ENCODE measurements at places on chromosomes 5 and 9.

- peak; percentile 50 for DNase-seq
Observed at GRCh38 chr5:77015938-77016569, 14.2 kb upstream of the AGGF1 start.

GRCh38 chr9:35710818-35711500 is 21.0 kb downstream of the TLN1 start:
- DNase-seq = no peak

GRCh38 chr5:34923694-34924461 is 5.5 kb upstream of the DNAJC21 start:
- no peak for DNase-seq

GRCh38 chr5:759111-759751 is 25.3 kb downstream of the ZDHHC11B start:
- no peak for DNase-seq

DNA sequence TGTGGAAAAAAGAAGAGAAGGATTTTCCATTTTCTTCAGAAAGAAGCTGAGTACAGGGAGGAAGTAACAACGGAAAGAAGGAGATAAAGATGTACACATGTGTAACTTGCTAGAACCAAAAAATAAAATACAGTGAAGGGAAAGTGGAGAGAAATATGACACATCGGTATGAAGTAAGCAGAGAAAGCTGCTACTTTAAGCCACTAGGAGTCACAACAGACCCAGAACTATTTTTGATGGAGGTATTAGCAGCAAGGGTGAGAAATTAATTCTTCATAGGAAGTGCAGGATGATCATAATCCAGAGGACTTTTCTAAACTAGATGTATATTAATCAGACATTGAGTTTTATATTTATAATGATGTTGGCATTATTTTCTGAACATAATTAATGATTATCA is 88.5 kb downstream of the FAM174A start:
- DNase-seq = peak; percentile 42

DNA sequence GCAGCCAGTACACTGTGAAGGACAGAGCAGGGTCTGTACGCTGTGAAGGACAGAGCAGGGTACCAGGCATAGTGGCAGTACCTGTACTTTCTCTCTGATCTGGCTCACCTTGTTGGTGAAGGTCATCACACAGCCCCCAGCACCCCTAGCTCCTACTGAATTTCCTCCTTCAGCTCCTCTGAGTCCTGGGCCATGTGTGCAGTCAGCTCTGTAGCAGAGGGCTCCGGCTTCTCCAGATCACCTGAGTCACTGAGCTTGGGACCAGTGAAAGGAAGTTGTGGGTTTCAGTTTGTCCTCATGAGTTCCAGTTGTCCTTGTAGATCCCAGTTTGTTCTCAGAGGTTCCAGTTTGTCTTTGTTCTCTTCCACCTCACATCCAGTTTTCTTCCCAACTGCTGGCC is 5.5 kb downstream of the NUDT2 start:
- DNase-seq = no peak

DNA sequence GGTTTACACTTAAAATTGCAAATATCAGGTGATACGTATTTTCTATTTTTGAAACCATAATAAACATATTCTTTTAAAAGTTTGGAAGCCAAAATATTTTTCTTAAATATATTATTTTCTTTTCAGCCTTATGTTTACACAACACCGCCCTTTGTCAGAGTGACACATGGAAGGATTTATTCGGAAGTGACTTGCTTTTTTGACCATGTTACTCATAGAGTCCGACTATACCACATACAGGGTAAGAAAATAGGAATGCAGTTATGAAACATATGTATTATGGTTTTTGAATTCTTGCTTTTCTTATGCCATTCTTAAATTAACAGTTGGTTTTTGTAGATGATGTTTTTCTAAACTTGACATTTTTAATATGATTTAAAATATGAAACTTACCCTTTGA is 133.9 kb downstream of the MAN2A1 start:
- no peak for DNase-seq

DNA sequence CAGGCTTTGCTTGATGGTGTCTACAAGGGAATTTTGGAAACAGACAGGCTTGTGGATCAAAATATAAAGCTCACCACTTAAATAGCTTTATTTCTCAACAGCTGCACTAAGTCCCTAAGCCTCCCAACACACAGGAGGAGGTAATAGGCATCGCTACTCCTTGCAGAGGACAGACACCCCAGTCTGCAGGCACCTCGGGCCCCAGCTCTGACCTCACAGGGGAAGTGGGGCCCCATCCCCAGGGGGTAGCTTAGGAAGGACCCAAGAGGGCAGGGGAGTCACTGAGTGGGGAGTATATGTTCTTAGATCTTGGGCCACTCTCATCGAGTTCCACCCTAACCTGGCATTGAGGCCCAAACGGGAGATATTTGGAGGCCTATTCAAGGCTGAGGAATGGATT is 66.7 kb upstream of the XPA start:
- DNase-seq = no peak

GRCh38 chr5:162637481-162637880 is 569.9 kb downstream of the GABRG2 start:
- DNase-seq = no peak

DNA sequence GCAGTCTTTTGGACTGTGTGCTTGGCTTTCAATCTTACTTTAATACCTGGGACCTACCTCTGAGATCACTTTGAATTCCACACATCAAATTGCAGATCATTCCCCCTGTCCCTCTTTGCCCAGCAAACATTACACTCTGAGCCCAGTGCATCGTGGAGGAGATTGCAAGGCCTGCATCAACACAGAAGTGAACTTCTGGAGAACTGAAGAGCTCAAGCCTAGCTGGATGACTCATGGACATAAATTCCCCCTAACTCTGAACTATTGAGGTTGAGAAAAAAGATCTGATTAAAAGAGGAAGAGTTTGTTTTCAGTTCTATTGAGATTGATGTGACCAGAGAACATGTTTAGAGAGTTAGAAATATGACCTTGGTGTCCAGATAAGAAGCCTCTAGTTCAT is 316.0 kb upstream of the DMAC1 start:
- DNase-seq = no peak

GRCh38 chr5:131096774-131097710 is 68.0 kb downstream of the HINT1 start:
- no peak for DNase-seq

DNA sequence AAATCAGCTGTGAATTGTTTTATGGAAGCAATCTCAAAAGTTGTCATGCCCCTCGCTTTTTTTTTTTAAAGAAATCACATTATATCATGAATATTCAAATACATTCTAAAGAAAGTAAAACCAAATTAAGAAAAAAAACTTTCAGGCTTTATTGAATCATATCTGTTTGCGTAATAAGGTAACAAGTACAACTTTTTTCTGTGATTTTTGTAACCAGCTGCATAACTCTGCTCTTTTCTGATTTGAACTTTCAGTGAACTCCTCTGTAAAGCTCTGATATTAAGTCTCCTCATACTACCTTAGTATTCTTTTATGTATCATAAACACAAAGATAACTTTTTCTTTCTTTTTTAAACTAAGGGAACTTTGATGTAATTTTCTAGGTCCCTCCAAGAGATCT is 65.3 kb downstream of the CWC27 start:
- DNase-seq = no peak

DNA sequence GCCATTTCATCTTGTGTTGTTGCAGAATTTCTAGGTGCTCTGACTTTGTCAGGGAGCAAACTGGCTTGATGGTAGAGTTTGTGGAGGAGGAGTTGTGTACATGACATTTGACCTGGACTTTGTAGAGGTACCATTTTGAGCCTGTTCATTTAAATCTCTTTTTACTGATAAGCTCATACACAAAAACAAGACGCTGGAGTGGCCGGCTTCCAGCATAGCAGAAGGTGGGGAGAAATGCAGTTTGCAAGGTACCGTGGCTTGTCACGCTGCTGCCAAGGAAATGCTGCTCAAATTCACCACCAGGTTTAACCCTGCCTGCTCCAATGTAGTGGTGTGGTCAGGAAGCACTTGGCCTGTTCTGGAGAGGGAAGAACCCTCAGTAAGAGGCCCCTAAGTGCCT is 18.9 kb upstream of the IQGAP2 start:
- DNase-seq = no peak

DNA sequence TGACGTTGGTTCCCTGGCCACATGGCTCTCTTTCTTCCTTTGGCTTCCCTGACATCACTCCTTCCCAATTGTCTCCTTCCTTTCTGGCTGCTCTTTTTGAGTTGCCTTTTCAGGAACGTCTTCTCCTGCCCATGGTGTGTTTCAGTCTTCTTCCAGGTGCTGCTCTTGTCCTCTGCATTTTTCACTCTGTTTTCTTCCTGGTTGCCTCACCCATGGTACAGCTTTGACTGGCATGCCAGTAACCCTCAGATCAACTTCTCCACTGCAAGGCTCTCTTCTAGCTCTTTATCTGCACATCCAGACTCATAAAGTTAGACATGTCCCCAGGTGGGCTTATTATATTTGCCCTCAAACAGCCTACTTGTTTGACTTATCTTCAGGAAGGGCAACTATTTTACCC is 91.0 kb upstream of the ANKH start:
- DNase-seq = no peak

GRCh38 chr5:16480821-16481538 is 15.4 kb upstream of the ZNF622 start:
- DNase-seq = no peak

GRCh38 chr9:33388110-33388994 is 14.0 kb downstream of the AQP7 start:
- no peak for DNase-seq

GRCh38 chr9:13252852-13253251 is 26.6 kb downstream of the MPDZ start:
- no peak for DNase-seq

DNA sequence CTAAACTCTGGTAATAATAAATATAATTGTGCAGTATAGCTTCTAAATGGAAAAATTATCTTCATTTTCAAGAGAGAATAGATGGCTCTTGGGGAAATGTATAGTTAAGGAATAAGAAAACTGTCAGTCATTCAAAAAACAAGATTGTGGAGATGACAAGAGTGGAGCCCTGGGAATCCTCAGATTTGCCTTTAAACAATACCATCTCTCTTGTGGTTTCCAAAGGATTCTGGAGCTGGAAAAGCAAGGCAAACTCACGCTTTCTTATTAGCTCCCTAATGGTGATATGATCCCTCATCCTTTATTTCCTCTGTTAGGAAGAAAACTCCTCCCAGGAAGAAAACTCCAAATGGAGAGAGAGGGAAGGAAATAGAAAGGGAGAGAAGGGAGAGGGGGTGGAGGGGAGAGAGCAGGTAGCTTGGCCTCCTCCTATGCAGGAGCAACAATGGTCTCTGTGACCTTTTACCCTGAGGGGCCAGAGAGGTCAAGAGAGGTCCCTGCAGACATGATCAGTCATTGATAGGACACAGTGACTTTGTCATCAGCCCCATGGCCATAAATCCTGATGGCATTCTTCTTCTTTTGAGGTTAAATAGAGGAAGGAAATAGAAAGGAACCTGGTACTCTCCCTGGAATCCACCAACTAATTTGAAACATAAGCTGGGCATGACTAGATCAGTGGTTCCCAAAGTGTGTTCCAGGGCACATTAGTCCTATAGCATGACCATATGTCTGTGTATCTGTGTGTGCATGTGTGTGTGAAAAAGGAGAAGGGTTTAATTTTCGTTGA is 312.2 kb downstream of the ARRDC3 start:
- no peak for DNase-seq

GRCh38 chr5:59416451-59416850 is 477.1 kb downstream of the PDE4D start:
- no peak for DNase-seq

GRCh38 chr9:132348676-132349075 is 6.1 kb downstream of the SETX start:
- DNase-seq = no peak

- DNase-seq = no peak
Observed at GRCh38 chr5:156479849-156480248, 152.9 kb downstream of the SGCD start.

GRCh38 chr9:89667726-89668125 is 62.9 kb downstream of the GADD45G start:
- no peak for DNase-seq

- no peak for DNase-seq
Observed at GRCh38 chr9:126125177-126125576, 201.5 kb upstream of the MVB12B start.

DNA sequence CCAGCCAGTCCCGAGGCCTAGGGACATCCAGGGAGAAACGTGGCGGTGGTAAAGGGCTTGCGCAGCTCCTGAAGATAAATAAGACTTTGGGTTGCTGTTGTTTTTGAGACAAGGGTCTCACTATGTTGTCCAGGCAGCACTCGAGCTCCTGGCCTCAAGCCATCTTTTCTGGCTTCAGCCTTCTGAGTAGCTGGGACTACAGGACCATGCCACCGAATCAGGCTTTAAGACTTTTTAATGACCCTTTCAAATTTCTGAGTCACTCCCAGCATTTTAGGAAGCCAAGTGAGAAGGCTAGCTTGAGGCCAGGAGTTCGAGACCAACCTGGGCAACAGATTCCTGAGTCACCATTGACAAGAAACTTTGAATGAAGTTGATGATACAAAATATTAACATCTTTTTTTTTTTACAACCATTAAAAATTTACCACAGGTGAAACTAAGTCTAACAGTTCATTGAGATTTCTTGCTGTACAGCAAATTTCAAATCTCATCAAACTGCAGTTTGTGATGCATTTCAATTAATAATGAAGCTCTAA is 817 bp upstream of the GNE start:
- DNase-seq = no peak

- no peak for DNase-seq
Observed at GRCh38 chr5:56827924-56828323, 12.6 kb downstream of the MAP3K1 start.

GRCh38 chr5:122169350-122170103 is 40.2 kb downstream of the ZNF474 start:
- DNase-seq = no peak

GRCh38 chr5:123809594-123810221 is 297.7 kb downstream of the CSNK1G3 start:
- no peak for DNase-seq

All from MM.1S (cell line).